ENCODE measurements at places on chromosomes 12 and 14.
A peak's percentile ranks its signal among the peaks of the same experiment; 100 is the strongest.

DNA sequence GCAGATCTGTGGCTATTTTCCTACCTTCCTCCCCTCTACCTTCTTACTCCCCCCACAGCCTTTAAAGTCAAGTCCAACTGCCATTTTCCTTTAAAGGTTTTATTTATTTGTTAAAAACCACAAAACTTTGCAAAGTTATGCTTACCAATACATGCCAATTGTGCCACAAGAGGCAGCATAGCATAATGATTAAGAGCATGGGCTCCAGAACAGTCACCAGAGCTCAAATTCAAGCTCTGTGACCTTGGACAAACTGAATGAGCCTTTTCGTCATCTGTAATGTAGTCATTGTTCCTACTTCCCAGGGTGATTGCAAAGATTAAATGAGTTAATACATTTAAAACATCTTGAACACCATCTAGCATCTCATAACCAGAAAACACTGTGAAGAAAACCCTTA lies 13.0 kb upstream of the FMNL3 start:
- DNase-seq = no peak

GRCh38 chr12:28223025-28223554 lies 32.8 kb downstream of the CCDC91 start:
- peak; percentile 28 for DNase-seq

DNA sequence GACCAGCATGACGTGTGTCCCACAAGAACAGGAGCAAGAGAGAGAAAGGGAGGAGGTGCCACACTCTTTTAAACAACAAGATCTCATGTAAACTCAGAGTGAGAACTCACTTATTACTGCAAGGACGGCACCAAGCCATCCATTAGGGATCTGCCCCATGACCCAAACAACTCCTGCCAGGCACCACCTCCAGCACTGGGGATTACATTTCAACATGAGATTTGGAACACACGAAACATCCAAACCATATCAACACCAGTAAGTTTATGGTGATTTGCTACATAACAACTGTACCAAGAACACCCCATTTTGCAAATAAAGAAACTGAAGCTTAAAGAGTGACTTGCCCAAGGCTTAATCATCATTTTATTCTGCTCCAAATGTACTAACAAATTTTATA lies 23.7 kb upstream of the OR6J1 start:
- DNase-seq = no peak

GRCh38 chr14:30272848-30273832 lies 285.8 kb upstream of the G2E3 start:
- no peak for DNase-seq

GRCh38 chr12:93199831-93200236 lies 177.9 kb upstream of the NUDT4 start:
- no peak for DNase-seq

GRCh38 chr12:132264086-132265010 lies 65.0 kb downstream of the GALNT9 start:
- no peak for DNase-seq

DNA sequence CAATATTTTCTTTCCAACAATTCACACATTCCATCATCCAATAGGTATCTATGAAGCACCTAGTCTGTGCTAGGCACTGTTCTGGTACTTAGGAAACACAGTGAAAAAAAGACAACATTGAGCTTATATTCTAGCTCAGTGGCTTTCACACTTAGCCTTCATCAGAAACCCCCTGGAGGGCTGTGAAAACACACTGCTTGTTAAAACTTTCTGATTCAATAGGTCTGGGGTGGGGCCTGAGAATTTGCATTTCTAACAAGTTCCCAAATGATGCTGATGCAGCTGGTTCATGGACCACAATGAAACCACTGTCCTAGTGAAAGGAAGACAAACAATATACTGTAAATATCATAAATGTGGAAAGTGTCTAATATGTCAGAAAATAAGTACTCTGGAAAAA lies 5.9 kb downstream of the VTI1B start:
- no peak for DNase-seq

- no peak for DNase-seq
These were observed 4.7 kb downstream of the CHD4 start for GRCh38 chr12:6602526-6602925.

GRCh38 chr14:55255979-55256378 lies 15.2 kb upstream of the FBXO34 start:
- no peak for DNase-seq

GRCh38 chr14:103057372-103058163 lies at the start of gene CDC42BPB:
CDC42BPB (minus strand) TSS chr14:103057549; CDS start chr14:103057173, 376 bp downstream.
- peak; percentile 95 for DNase-seq

GRCh38 chr14:57485635-57486034 lies 8.0 kb downstream of the CCDC198 start:
- no peak for DNase-seq

- DNase-seq = no peak
These were observed 7.7 kb upstream of the GOLGA5 start for GRCh38 chr14:92786427-92786756.

DNA sequence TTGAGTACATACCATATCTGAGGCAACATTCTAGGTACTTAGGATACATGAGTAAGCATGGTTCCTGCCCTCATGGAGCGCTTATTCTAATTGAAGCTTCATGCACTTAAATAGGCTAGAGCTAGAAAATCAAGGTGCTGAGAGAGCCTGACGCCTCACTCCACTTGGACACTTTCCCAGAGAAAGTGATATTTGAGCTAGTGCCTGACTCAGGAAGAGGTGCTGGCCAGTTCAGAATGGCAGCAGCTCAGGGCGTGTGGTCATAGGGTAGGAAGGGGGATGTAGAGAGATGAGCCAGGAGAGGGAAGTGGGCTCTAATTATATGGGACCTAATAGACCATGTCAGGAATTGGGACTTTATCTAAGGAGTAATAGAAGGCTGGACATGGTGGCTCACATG lies 33.3 kb downstream of the TULP3 start:
- DNase-seq = no peak

DNA sequence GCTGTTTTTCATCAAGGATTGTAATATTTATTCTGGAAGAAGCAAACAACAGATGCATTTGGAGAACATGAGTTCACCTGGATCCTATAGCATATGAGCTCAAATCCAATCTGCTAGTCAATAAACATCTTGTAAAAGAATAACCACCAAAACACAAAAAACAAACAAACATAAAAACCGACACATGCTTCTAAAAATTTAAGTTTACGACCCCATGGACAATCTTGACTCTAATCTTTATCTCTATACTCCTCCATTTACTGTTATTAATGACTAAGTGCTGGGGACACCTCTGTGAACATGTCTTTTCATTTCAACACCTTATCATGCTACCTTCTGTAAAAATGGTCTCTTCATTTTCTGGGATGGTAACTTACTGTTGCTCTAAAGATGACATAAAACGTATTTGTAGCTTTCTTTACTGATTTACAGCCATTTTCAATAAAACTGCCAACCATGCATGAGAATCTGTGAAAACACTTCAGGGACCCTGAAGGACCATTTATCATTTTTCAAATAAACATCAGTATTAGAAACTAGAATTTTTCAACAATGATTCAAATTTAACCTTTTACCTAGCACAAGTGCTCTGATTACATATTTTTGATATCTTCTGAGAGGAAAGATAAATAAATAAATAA lies 123.8 kb upstream of the SOX5 start:
- DNase-seq = no peak

DNA sequence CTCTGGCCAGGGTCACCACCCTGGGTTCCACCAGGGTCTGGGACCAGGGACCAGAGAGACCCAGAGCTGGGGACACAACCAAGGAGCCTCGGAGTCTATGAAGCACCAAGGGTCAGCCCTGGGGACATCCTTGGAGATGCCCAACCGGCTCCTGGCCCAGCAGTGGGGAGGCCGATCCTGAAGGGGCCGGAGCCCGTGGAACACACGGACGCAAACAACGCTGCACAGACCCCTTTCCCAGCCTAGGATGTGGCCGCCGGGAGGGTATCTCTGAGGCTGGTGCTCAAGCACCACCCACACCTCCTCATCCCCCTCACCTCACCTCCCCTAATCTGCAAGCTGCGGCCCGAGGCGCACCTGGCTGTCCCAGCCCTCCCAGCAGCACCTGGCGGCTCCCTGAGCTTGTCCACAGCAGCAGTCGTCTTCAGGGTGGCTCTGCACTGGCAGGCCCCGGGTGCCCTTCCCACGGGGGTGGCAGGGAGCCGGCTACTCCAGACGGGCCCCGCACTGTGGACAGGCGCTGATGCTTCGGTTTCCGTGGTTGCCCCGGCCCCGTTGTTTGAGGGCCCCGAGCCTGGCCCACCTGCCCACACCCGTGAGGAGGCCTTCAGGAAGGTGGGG lies 146.8 kb upstream of the C14orf180 start:
- DNase-seq = no peak

DNA sequence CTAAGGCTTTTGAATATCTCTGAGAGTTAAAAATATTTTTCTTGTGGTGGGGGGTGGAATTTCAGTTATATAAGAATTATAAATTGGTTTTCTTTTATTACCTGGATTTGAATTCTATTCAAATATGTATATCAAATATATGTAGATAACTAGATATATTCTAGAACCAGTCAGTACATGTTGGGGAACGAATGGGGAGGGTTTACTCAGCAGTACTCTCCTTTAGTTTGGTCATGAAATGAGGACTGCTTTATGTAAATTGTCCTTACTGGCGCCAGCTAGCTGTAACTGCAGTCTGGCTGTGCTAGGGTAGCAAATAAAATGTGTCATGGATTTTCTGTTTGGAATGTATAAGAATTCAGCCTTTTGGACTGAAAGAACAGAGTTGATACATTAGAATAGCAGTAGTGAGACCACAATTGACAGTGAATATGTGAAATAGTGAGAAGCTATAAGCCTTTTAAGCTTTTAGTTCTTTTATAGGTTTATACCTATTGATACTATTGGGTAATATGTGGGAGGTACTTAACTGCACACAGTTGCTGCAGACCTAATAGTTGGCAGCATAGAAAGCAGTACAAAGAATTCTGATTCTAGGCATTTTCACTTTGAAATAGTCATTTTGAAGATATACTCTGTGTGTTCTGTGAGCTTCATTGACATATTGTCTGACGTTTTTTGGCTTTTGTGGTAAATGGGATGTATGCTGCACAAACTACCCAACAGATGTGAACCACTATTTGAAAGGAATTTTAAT lies 29.0 kb downstream of the ATF7IP start:
- DNase-seq = peak; percentile 53

- no peak for DNase-seq
These were observed 87.6 kb downstream of the GCH1 start for GRCh38 chr14:54815016-54815415.

GRCh38 chr14:77278461-77279230 lies 7.6 kb upstream of the NGB start:
- DNase-seq = no peak

- DNase-seq = no peak
These were observed 36.0 kb downstream of the GCH1 start for GRCh38 chr14:54866588-54866987.

GRCh38 chr14:103442288-103442687 lies 57.1 kb downstream of the MARK3 start:
- DNase-seq = no peak

- no peak for DNase-seq
These were observed 11.1 kb downstream of the PTGES3 start for GRCh38 chr12:56676851-56677580.

DNA sequence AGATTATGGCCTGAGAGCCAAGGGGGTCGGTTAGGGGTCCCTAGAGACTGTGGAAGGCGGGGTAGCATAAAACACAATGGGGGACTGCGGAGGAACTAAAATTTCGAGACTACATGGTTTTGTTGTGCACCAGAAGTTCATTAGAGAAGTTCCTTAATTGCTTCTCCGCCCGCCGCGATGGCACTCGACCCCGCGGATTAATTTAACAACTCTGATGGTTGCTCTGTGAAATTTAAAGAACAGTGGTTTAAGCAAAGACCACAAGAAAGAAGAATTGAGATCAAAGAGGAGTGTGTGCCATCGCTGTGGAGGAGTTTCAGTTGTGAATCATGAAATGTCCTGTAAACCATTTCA lies 1.4 kb upstream of the CCDC88C start:
- DNase-seq = no peak

DNA sequence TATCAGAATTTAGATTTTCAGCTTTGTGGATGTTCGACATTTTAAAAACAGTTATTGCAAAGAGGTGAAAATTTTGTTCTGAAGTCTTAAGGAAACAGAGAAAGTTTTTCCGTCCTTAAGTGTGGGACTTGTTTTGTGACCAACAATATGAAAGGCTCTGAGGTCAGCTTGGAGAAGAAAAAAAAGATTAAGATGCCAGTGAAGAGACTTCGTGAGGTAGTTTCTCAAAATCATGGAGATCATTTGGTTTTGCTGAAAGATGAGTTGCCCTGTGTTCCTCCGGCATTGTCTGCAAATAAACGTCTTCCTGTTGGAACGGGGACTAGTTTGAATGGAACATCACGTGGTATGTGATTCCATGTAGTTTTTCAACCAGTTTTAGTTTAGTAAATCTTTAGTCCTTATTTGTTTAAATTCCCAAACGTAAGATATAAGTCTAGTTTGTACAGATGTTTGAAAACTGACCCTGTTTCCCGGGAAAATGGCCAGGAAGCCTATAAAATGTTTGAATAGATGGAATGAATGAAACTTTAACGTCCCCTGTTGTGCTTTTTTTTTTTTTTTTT lies 682 bp downstream of the KIAA0586 start:
- DNase-seq = peak; percentile 46

DNA sequence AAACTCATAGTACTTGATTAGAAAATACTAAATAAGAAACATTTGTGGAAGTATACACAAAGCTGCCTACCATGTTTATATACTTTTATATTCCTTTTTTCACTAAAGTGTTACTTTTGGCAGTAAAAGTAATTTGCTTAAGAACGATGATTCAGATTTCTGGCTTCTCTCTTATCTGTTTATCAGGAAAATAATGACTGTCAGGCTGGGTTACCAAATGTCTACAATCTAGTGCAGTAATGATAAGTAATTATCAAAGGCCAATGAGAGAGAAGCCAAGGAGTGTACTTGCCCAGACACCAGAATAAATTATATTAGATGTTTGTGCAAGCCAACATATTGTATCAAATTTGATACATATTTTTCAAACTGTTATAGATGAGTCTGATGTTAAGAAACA lies 113.4 kb downstream of the RALGAPA1 start:
- DNase-seq = no peak

DNA sequence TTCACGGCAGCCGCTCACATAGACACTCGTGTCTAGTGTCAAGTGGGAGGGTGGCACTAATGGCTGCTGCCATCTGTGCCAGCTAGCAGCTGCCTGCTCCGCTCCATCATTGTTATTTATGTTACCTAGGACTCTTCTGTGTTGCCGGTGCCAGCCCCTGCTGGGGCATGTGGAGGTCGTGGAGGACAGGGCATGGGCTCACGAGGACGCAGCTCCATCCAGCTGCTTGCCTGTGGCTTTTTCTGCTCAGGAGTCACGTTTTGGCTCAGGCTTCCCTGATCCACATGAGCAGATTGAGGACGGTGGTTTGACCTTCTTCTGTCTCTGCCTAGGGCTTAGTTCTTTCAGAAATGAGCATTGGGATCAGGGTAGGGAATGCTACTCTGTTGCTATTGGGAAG lies 31.2 kb downstream of the TPCN1 start:
- DNase-seq = no peak

- DNase-seq = no peak
These were observed 9.4 kb downstream of the AHNAK2 start for GRCh38 chr14:104968541-104969401.

GRCh38 chr14:23324455-23324846 lies 3.2 kb downstream of the PABPN1 start:
- DNase-seq = no peak
